ENCODE measurements at places on chromosomes 5 and 9.

- DNase-seq, result no peak
These were observed 81.6 kb downstream of the ADAMTS16 start for GRCh38 chr5:5221724-5222123.

DNA sequence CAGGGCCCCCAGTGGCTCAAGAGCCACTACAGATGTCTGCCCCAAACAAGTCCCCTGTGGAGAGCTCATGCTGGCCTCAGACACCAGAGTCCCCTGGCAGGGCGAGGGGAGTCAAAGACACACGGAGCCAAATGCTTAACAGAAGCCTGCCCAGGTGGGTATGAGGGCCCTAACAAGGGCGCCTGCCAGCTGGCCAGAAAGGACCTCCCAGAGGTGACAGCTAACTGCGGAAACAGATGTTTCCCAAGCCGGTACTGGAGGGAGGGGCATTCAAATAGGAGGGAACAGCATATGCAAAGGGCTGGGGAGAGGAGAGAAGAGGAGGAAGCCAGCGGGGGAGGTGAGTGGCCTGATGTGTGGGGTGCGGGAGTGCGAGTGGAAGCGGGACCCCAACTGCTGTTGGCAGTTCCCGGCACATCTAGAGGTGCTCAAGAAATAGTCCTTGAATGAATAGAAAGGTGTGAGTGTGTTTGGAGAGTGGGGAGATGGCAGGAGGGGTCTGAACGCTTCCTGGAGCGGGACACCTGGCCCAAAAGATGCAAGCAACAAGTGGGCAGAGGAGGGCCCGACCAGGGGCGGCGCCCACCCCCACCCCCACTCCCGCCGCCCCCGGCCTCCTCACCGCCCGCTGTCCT lies 824 bp downstream of the MXD3 start:
- DNase-seq, result no peak

DNA sequence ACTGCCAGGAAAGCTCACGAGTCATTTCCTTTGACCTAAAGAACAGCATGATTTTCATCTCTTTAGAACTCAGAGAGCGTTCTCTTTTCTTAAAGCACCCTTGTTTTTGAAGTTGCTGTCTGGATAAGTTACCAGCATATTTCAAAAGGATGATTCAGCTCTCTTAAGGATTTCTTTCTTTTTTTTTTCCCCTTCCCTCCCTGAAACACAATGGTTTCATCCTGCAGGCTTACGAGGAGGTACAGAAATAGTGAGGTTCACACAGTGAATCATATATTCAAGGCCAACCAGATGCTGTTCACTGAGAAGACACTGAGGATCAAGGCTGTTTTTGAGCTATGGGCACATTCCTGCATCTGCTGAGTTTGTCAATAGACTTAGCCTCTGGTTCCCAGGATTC lies 257.2 kb downstream of the KIF4B start:
- no peak for DNase-seq

GRCh38 chr5:170479484-170479883 lies 24.3 kb upstream of the KCNIP1 start:
- DNase-seq, result no peak

- DNase-seq, result no peak
These were observed 16.0 kb downstream of the MPDZ start for GRCh38 chr9:13263511-13263910.

DNA sequence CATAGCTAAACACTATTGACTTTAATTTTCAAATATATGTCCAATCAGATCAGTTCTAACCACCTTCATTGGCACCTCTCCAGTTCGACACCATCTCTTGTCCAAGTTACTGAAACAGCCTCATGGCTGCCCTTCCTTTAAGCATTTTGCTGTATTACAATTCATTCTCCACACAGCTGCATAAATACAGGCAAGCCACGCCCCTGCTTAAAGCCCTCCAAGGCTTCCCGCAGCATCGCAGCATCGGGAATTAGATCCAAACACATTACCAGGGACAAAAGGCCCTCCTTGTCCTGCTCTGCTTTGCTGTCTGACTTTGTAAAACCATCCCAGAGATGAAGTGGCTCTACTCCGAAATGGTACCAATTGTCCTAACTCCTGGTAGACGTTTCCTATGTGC lies 75.1 kb upstream of the RAI14 start:
- DNase-seq, result no peak

All from stimulated activated CD8-positive, alpha-beta memory T cell treated with anti-CD3 and anti-CD28 coated beads, Interleukin-12 subunit alpha, Interleukin-12 subunit beta, amount 100 ng/mL, for 4 hours (primary cell).